ENCODE measurements at places on chromosomes 11 and 22.

DNA sequence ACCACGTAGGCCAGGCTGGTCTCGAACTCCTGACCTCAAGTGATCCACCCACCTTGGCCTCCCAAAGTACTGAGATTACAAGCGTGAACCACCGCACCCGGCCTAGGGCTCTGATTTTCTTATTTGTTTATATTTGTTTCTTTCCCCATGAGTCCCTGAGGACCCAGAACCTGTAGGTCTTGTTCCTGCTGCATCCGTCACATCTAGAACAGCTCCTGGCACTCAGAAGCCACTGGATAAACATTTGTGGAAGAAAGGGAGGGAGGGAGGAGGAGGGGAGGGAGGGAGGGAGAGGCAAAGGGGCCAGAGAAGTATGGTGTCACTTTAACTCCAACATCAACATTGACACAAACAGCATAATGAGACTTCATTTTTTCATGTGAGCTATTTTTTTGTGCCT lies 67.7 kb downstream of the CELSR1 start:
- DNase-seq = no peak

GRCh38 chr22:24894220-24894975 lies 52.1 kb downstream of the LHFPL7 start:
- no peak for DNase-seq

GRCh38 chr22:39900306-39901227 lies at the start of gene GRAP2:
Gene GRAP2, plus strand, starts transcription at chr22:39901084. Its CDS starts 46,023 bp downstream, at chr22:39947107.
- DNase-seq = peak; percentile 81

DNA sequence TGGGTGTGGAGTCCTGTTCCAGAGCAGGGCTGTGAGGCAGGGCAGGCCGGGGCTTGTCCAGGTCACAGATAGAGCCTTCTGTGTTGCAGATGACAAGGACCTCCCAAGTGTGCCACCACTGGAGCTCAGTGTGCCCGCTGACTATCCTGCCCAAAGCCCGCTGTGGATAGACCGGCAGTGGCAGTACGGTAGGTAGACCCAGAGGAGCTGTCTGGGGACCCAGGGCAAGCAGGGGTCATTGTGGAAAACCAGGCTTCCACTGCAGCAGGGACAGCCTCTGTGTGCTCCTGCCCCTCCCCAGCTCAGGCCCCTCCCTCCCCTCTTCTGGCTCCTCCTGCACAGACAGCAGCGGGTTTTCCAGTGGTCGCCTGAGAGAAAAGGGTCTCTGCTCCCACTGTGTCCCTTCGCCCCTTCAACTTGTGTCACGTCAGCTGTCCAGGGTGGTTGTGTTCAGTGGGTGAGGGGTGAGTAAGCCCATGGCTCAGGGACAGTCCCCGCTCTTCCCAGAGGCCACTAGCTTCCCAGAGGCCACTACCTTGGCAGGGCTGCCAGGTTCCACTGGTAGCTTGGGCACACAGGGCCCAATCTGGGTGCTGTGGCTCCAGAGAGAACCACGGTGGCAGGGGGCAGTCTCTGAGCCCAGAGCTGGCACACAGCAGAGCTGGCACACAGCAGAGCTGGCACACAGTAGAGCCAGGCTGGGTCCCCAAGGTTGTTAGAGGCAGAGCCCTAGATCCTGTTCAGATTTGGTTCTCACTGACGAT lies 78.4 kb downstream of the MED15 start:
- DNase-seq = no peak

DNA sequence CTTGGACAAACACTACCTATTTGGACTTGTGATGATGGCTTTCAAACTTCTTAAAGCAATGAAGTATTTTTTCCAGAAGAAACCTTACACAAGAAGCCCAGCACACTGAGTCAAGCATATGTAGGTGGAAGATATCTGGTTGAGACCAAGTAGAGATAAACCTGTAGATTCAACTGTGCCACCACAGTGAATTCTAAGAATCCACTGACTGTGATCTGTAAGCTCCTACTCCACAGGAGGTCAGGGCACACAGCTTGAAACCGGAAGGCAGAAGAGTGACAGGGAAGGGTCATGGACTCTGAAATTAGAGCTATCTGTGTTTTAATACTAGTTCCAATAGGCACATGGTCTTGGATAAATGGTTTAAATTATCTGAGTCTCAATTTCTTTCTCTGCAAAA lies 404.5 kb downstream of the ETS1 start:
- no peak for DNase-seq

DNA sequence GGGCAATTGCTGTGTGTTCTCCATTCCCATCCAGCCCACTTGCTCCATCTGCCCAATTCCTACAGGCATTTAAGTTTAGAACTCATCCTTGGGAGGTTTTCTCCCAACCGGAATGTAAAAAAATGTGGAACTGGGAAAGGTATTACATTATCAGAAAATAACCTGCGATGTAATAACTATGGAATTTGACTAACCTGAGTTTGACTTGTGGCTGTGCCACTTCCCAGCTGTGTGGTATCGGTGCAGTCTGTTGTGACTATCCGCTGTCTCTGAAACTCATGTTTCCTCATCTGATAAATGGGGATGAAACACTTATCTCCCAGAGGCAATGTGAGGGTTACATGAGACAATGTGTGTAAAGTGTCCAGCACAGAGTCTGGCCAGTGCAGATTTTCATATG lies 77.6 kb downstream of the TENM4 start:
- no peak for DNase-seq

DNA sequence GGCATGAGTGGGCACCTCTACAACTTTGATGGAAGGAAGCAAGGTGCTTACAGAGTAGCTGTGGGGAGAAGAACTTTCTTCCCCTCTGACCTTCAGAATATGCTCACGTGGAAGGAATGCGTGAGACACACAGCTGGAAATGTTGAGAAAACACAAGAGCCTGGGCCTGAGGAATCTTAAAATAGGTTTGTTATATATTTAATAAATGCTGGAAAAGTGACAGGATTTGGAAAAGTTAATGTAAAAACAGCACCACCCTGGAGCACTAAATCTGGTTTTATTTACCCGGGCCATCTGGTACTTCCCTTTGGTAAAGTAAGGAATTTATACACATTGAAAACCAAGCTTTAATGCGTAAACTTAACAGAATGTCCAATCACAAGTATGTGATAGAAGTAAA lies 14.0 kb upstream of the AMPD3 start:
- DNase-seq = no peak

- DNase-seq = no peak
These were observed 9.0 kb upstream of the FTH1 start for GRCh38 chr11:61976420-61976800.

GRCh38 chr11:27524155-27524554 lies 17.6 kb upstream of the LIN7C start:
- no peak for DNase-seq

GRCh38 chr22:41290262-41291221 lies 4.6 kb upstream of the RANGAP1 start:
- no peak for DNase-seq

- DNase-seq = peak; percentile 74
These were observed 39.4 kb downstream of the IRAG1 start for GRCh38 chr11:10653946-10654810.

- no peak for DNase-seq
These were observed 34.9 kb downstream of the UBASH3B start for GRCh38 chr11:122690384-122690783.

- no peak for DNase-seq
These were observed 104.4 kb downstream of the MICAL2 start for GRCh38 chr11:12214751-12215150.

- no peak for DNase-seq
These were observed 27.1 kb downstream of the RNF169 start for GRCh38 chr11:74775762-74776161.

- DNase-seq = no peak
These were observed 20.7 kb downstream of the CDKN1C start for GRCh38 chr11:2864901-2865300.

GRCh38 chr11:38392176-38392575 lies 1794.1 kb upstream of the RAG2 start:
- no peak for DNase-seq

GRCh38 chr11:120392314-120392713 lies 56.1 kb downstream of the ARHGEF12 start:
- no peak for DNase-seq

DNA sequence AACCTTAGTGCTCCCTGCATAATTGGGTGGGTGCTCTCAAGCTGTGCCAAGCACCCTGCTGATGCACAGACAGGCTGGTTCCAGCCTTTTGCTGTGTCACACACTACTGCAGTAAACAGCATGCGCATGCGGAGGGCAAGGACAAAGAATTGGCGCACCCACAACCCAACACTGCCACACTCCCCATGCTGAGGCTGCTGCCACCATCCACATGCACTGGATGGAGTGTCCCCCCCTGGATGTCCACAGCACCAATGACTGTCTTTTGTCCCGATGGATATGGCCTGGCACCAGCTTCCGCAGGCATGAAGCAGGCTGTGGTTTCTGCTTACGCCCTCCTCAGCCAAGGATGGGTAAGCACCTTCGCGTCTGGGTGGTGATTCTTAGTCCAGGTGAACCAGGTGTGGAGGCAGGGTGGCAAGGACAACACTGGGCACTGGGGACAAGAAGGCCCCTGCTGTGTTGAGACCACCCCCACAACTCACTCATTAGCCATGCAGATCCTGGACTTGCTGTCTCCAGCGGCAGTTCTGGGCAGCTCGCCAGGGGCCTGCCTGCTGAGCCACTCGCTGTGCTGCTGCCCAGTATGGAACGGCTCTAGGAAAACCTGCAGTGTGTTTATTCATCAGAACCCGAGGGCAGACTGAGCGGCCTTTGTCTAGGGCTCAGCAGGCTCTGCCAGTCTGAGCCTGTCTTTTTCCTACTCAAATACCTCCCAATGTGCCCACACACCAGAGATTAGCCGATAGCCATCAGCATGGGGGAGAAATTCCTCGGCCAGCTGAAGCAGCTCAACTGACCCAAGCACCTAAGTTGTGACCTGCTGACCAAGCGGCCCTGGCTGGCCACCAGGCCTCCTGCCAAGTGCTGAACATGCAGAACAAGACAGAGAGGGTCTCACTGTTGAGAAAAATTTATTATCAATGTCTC lies 8.2 kb upstream of the NAP1L4 start:
- DNase-seq = no peak

DNA sequence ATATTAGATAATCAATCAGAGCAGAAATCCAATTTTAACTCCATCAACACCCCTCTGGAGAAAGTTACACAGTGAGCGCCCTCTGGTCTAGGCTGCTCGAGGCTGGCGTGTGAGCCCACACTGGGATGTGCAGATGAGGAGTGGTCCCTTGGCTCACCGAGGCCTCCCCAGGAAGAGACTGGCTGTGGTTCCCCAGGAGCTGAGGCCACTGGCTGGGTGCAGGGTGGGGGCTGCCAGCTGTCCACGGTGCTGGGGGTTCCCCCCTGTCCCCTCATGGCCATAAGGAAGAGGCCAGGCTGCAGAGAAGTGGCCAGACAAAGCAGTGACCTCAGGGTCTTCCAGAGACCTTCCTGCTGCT lies 750.7 kb downstream of the BRD1 start:
- no peak for DNase-seq

GRCh38 chr11:16799221-16799620 lies 60.8 kb downstream of the C11orf58 start:
- no peak for DNase-seq

DNA sequence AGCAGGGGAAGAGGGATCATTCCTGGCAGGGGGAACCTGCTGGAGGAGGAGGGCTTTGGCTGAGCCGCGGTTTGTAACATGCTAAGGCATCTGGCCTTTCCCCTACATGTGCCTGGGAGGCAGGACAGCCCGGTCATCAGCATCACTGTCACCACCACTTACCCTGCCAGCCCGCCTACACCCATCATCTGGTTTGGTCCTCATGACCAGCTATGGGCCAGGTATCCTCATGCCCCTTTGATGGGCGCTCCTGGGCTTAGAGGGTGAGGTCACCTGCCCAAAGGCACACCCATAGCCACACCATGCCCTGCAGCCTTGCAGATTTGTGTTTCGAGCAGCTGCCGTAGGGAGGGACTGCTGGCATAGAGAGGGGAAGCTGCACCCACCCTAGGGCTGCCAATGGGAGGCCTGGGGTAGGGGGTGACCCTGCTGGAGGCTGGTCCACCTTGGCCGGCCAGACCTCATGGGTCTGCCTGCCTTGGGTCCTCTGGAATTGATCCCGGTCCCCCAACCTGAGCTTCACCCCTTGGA lies 2.6 kb downstream of the MRGPRF start:
- no peak for DNase-seq
